ENCODE measurements at places on chromosomes 16 and 17. TPM values are rescaled to one million over a fixed set of nuclear protein-coding genes. Genes with fewer than 3 reads are reported as not detected.

HASPIN gene
- 21.0 TPM for total RNA-seq

- no peaks in the 10 kb centered on the region for H3K27me3 ChIP-seq
- no peak overlapping the region for H3K4me3 ChIP-seq
- peaks cover 9% of the 10 kb centered on the region for H3K4me1 ChIP-seq
These were observed 186.0 kb upstream of the TNRC6C start for GRCh38 chr17:77772461-77772897.

GRCh38 chr17:44904001-44904984 is 5.0 kb upstream of the EFTUD2 start:
- DNase-seq: no peak
- H3K27me3 ChIP-seq: no peaks in the 10 kb centered on the region
- H3K4me3 ChIP-seq: no peak overlapping the region
- H3K36me3 ChIP-seq: no peaks in the 10 kb centered on the region
- H3K4me1 ChIP-seq: peaks cover 9% of the 10 kb centered on the region
- H3K27ac ChIP-seq: no peak overlapping the region

GRCh38 chr16:48948911-48949310 is 332.7 kb downstream of the CBLN1 start:
- no peaks in the 10 kb centered on the region for H3K27me3 ChIP-seq
- H3K36me3 ChIP-seq: no peaks in the 10 kb centered on the region
- no peak for DNase-seq

- H3K4me3 ChIP-seq: no peak overlapping the region
- peaks cover 25% of the 10 kb centered on the region for H3K27me3 ChIP-seq
- H3K4me1 ChIP-seq: peaks cover 11% of the 10 kb centered on the region
These were observed 27.8 kb upstream of the ITGA3 start for GRCh38 chr17:50027881-50028735.

DNA sequence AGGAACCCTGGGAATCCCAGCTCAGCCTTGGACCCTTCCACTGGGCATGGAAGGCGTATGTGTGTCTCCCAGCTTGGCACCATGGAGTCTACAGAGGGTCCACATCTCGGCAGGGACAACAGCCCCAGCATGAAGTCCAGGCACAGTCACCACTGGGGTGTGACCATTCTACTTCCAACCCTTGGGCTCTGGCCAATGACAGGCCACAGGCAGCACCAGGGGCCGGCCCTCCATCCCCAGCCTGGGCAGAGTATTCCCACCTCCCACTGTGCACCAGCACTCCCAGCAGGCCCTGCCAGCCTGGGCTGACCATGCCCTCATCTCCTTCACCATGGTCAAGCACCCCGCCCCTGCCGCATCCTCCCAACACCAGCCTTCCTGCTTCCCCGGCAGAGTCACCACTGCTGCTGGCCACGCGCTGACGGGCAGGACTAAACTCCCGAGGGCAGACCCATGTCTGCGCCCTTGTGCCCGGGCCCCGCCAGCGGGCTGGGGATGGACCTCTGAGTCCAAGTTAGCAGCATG is 9.5 kb upstream of the PPP1R27 start:
- H3K27ac ChIP-seq: no peak overlapping the region
- peaks cover 37% of the 10 kb centered on the region for H3K36me3 ChIP-seq
- H3K4me1 ChIP-seq: no peaks in the 10 kb centered on the region
- DNase-seq: no peak
- H3K27me3 ChIP-seq: no peaks in the 10 kb centered on the region
- no peak overlapping the region for H3K4me3 ChIP-seq

Measured in activated CD4-positive, alpha-beta T cell treated with anti-CD3 and anti-CD28 coated beads for 36 hours (primary cell).